Activated CD4-positive, CD25-positive, alpha-beta regulatory T cell treated with anti-CD3 and anti-CD28 coated beads, Interleukin-2, amount 50 U/mL, for 72 hours (primary cell): ENCODE measurements at places on chromosomes 13 and 19.

- no peak for DNase-seq
Measured at GRCh38 chr19:16094360-16095070, 17.2 kb upstream of the RAB8A start.

DNA sequence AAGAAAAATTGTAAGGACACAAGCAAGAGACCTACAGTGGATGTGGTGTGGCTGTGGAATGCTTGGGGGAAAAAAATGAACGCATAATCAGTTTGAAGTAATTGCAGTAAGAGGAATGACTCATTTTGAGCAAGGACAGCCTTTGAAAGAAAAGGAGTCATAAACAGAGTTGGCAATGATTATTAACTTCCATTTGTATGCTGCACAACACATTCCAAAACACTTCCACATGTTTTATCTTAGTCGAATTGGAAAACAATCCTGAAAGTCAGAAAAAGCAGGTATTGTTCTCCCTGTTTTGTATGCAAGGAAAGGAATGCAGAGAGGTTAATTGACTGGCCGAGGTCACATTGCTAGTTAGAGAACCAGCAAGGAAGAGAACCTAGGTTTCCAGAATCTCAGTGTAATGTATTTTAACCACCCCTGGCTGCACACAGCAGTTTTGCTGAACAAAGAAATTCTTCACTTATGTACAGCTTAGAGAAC is 630.0 kb upstream of the MIR17HG start:
- no peak for DNase-seq

GRCh38 chr13:33015791-33016323 is 366 bp upstream of the KL start:
- no peak for DNase-seq

DNA sequence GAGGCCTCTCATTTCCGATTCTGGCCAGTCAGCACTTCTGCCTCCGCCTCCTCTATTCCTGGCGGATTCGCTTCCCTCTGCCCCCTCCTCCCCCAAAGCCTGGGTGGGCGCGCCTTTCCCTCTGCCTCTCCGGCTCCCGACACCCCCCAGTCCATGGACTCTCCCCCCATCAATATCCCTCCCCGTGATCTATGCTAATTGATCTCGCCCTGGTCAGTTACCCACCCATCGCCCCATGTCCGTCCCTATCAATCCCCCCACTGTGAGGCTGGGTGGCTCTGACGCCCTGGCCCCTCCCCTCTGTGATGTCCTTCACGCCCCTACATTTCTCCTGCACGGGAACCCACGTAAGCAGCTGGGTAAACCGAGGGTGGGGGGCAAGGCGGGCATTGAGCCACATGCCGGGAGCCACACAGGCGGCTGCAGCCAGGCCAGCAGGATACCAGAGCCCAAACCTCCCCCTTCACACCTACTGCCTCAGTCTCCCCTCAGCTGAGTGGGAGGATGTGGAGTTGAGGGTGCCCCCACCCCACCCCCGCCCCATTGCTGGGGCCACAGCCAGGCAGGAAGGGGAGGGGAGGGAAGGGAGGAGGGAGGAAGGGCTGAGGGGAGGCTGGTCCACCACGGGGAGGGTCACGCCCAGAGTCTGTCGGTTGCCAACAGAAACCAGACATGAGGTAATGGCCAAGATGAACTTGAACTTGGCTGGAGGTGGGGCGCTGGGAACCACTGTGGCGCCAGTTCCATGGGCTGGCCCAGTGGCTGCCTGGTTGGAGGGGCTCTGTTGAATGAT is 21.0 kb downstream of the SMIM24 start:
- DNase-seq, result no peak

DNA sequence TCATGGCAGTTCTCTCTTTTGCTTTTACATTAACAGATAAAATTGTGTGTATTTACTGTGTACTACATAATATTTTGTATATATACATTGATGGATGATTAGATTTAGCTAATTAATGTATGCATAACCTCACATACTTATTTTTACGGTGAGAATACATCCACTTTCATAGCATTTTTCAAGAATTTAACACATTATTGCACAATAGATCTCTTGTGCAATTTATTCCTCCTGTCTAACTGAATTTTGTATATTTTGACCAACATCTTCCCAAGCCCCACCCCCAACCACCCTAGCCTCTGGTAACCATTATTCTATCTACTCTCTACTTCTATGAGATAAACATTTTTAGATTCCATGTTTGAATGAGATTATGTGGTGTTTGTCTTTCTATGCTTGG is 194.7 kb downstream of the RBM26 start:
- DNase-seq, result no peak

GRCh38 chr13:85828094-85828684 is 29.0 kb upstream of the SLITRK6 start:
- no peak for DNase-seq

DNA sequence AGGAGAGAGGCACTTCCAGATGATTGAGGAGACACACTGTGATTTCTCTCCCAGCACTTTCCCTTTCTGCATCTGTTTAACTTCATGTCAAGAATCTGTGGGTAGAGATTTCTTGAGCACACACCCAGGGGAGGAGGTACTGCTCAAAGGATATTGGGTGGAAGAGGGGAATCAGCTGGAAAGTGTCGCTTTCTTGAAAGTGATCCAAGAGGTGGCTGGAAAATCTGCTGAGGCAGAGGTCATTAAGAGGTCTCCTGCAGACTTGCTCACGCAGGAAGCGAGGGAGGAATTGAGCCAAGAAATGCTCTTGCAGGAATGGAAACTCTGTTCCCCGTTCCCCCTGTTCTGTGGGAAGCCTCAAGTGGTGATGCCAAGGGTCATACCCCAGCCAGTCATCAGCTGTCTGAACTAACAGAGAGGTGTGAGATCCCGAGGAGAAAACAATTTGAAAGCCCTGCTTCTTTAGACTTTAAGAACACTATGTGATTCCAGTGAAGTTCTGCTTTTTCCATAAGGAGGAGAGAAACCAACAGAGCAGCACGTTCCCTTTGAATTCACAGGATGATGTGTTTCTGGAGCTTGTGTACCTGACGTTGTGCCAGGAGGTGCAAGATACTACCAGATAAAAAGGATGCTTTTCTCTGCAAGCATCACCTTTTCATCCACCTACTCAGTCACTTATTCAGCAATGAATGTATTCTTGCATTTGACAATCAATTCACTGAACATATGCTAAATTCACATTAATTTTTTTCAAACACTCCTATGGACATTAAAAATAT is 163.4 kb upstream of the GPR12 start:
- DNase-seq, result no peak

GRCh38 chr13:110280231-110280813 is 26.6 kb downstream of the COL4A1 start:
- DNase-seq, result no peak

DNA sequence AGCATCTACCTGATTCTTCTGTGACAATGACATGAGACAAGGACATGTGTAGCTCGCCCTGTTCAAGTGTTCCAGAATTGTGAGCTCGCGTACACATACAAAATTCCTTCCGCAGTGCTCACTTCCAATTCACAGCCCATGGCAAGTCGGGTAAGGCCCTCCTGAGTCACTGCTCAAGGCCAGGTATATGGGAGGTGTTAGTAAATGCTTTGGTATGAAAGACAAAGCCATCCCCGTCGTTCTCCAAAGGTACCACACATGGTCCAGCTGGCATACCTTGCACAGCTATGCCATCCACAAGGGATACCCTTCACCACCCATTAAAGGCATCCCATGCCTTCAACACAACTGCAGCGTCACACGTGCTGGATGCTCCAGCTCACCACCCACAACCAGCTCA is 4.4 kb upstream of the ELL start:
- DNase-seq, result no peak

DNA sequence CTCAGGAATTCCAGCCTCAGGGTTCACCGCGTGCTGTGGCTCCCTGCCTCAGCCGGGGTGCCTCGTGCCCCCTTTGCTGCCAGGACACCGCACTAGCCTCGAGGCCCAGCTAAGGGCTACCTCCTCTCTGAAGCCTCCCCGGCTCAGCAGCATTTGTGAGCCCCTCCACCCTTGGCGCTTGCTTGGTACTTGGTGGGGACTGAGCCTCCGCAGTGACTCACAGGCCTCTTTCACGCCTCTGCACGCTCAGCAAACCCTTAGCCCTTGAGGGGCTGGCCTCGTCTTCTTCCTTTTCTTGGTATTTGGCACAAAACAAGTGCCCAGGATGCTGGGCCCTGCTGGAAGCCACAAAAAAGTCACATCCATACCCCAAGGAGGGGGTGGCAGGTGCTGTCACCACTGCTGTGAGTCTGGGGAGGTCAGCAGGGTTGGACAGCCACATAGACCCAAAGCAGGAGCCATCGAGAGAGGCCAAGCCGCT is 85.4 kb upstream of the TM9SF2 start:
- no peak for DNase-seq

DNA sequence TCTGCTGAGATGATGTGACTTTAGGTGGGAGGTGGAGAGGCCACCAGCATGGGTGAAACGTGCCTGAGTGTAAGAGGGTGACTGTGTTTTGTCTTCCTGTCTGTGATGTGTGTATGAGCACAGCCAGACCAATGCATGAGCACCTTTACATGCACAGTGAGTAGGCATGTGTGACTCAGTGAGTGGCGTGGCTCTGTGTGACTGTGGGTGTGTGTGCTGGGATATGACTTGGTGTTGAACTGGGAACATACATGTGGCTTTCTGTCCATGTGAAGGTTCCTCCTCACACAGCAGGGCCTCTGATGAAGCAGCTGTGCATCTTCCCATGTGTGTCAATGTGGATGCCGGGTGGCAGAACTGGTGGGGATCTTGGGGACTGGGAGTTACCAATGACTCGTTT is 19.9 kb upstream of the LGALS13 start:
- no peak for DNase-seq

- DNase-seq, result no peak
Measured at GRCh38 chr13:106714271-106714982, 146.5 kb upstream of the ARGLU1 start.

DNA sequence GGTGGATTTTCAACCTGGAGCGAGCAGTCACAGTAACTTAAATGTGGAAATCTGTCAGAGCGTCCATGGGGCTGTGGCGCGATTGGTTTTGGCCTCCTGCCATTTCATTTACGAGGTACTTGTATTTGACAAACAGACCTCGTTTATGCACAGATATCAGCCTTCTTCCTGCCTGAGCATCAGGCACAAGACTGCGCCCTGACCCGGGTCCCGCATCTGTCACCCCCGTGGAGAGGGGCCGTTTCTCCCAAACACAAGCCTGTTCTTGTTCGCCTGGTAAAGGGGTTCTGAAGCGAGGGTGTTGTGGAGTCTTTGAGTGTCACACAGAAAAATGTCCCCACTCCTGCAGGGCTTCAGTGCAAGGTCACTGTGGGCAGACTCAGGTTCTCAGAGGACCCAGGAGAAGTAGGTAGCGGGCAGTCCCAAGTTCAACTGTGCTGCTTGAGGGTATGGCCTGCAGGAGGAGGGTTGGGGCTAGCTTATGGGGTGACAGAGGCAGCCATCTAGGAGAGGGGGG is 202.3 kb downstream of the URI1 start:
- DNase-seq, result no peak

DNA sequence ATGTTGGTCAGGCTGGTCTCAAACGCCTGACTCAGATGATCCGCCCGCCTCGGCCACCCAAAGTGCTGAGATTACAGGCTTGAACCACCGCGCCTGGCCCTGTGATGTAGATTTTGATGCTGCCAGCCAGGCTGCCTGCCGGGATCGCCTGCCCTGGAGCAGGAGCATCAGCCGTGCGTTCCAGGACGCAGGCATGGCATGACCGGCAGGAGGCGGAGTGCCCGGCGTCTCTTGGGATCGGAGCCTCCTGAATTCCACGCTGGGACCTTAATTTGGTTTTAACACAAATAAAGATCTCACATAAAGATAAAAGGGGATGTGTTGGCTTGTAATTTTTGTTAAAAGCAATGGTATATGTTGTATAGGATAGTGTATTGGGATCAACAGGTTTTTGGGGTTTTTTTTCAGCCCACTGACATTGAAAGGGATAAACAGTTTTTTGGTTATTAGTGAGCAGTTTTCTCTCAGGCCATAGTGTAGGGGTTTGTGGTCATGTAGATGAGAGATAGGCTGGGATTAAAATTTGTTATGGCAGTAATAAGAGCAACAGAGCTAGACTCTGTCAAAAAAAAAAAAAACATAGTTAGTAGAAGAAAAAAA is 1406.4 kb downstream of the UQCRFS1 start:
- DNase-seq, result no peak

- DNase-seq, result no peak
Measured at GRCh38 chr19:11693505-11694499, 44.9 kb downstream of the ZNF823 start.

GRCh38 chr13:51518827-51519226 is 65.4 kb upstream of the WDFY2 start:
- DNase-seq, result no peak

DNA sequence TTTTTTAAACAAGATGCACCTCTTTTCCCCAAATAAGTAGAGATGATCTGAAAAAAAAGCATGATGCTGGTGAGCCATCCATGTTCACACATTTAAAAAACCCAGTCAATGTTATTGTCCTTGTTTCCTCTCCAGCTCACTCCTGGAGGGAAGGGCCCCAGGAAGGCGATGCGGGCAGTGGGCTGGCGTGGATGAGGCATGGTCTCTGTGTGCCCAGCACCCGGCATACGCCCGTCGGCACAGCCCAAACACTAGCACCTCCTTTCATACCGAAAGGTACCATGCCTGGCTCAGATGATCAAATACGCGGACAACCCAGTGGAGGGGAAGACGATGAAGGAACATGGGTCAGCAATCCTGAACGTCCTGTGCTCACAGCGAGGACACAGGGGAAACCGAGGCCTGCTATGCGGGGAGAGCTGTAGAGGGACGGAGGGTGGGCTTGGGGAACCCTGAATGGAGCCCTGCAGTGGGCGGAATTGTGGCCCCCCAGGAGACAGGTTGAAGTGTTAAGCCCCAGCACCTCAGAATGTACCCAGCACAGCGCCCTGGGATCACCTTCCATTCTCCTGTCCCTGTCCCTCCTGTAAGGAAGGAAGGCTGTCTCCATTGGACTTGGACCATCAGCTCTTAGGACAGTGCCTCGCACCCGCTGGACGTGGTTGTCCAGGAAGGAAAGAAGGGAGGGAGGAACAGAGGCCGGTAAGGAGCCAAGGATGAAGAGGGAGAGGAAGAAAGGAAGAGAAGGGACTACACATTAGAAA is 49.4 kb downstream of the SOX1 start:
- no peak for DNase-seq

- no peak for DNase-seq
Measured at GRCh38 chr13:89920461-89920860, 1427.0 kb upstream of the MIR17HG start.

DNA sequence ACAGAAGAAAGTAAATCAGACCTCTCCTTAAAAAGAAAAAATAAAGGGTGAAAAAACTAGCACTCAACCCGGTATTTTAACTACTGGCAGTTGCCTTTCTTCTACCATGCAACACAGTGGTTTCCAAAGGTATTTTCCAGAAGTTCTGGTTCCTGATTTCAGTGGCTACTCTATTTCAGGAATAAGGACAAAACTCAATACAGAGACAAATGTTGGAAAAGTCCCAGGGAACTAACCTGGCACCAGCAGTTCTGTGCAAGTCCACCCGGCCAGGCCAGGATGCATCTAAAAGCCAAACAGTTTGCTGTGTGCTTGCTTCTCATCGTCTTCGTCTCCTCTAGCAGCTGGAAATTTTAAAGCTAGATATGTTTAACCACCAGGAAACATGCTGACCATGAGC is 52.5 kb downstream of the FOXO1 start:
- DNase-seq, result no peak

- no peak for DNase-seq
Measured at GRCh38 chr19:29663861-29664752, 1.2 kb upstream of the PLEKHF1 start.
